Panc1 (cell line): ENCODE measurements at places on chromosomes 4 and X.

- no peak for DNase-seq
These were observed 16.4 kb downstream of the TMEM154 start for GRCh38 chr4:152663203-152664066.

- DNase-seq: no peak
These were observed 6.9 kb downstream of the SORCS2 start for GRCh38 chr4:7199129-7199725.

DNA sequence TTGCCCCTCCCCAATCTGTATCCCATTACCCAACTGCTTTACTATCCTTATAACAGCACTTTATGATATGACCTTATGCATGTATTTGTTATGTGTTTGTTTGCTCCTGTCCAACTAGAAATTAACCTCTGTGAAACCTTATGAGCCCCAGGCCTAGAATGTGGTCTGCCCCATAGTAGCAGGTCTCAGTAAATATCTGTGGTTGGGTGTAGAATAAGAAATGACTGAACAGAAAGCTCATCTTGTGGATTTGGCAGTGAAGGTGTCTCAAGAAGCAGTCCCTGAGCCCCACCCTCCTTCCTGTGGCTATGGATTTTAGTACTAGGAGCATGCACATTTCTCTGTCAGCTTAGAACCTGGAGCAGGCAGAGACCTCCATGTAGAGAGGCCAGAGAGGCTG lies 229.0 kb upstream of the LCORL start:
- DNase-seq: no peak

- no peak for DNase-seq
These were observed 90.8 kb downstream of the SHISA3 start for GRCh38 chr4:42488114-42488513.

DNA sequence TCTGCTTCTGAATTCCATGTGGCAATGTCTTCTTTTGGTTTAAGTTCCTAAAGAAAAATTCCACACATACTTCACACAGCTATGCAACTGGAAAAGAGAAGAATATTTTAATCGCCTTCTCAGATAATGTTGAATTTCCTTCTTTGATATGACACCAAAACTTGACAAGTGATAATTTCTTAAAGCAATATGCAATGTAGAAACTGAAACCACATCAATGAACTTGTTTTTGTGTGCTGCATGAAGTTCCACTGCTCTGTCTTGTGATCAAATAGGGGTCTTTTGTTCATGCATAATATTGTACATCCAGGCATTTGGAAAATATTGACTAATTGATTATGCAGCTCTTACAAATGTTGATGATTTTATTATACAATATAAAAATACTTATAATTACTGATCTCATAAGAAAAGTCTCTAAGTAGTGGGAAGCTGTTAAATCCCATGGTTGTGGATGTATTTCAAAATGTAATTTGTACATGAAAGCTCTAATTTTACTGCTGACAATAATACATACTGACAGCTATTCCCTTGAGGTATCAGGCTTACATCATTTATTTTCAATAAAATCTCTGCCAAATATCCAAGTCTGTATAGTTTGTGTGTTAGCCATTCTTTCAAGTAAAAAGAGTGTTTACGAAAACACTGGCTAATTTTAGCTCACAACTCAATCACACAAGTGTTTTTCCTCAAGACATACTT lies 56.5 kb downstream of the AGA start:
- DNase-seq: no peak

GRCh38 chrX:130173190-130173895 lies 1.6 kb downstream of the RAB33A start:
- no peak for DNase-seq

DNA sequence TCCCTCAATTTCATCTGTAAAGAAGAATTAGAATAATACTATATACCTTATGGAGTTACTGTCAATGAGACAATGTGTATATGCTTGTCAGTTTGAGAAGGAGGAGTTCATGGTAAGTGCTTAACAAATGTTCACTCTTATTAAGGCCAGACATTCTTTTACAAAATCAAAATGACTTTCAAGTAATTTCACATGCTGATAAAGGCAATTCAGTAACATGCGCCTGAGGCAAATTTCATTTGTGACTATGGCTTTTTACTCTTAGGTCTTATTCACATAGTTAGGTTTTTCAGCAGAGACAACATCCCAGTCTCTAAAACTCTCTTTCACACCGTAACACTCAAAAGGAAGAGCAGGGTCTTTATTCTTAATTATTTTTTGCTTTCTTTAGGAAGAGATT lies 174.4 kb downstream of the CAMK2D start:
- DNase-seq: no peak

DNA sequence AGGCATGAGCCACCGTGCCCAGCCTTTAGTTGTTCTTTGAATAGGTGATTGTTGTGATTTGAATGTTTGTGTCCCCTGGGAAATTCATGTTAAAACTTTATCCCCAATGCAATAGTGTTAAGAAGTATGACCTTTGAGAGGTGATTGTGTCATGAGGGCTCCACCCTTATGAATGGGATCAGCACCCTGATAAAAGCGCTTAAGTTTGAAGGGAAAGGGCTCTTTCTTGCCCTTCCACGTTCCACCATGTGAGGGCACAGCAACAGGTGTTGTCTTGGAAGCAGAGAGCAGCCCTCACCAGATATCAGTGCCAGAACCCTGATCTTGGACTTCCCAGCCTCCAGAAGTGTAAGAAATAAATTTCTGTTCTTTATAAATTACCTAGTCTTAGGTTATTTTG lies 33.7 kb upstream of the RP2 start:
- DNase-seq: no peak

DNA sequence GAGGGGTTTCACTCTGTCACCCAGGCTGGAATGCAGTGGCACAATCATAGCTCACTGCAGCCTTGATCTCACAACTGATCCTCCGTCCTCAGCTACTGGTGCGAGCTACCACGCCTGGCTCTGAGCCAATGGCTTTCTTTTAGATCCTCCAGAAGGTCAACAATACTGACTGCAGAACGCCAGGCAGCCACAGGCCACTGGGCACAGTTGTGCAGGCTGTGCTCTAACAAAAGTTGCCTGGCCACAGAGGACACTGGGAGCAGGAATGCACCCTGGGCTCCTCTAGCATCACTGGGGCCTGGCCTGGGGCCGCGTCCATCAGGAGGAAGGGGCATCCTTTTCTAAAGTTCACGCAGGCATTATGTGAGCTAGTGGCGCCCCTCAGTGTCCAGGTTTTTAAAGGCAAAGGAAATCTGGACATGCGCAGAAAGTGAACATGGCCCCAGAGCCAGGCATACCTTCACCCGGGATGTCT lies 14.9 kb upstream of the PORCN start:
- no peak for DNase-seq

GRCh38 chrX:21373637-21374162 lies 518 bp upstream of the CNKSR2 start:
- no peak for DNase-seq
